ENCODE measurements at places on chromosomes 1 and 21.

DNA sequence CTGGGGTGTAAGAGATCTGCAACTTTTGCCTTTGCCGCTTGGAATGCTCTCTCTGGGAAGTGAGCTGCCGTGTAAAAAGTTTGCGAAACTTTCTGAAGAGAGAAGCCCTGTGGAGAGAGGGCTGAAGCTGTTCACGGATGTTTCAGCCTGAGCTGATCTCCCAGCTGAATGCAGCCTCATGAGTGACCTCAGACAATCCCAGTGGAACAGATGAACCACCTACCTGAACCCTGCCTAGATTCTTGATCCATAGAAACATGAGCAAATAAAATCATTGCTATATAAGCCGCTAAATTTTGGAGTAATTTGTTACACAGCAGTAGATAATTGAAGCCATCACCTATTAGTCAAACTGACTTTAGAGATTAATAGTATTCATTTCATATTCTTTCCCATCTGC, 4.4 kb upstream of the ALG6 start:
- no peak for DNase-seq

DNA sequence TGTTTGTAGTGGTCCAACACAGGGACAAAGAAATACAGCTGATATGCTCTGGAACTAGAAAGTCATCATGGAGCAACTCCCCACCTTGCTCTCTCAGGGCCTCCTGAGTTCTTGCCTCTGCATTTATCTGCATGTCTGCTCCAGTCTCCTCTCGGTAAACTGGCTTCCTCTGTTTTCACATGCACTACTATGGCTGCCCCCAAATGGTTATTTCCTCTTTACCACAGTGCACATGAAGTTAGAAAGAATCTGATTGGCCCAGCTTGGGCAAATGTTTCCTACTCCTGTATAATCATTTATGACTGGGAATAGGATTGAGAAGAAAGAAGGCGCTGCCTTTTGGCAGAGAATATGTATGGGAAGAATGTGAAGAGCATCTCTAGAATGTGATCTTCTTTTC, 16.5 kb upstream of the PSMB2 start:
- no peak for DNase-seq

DNA sequence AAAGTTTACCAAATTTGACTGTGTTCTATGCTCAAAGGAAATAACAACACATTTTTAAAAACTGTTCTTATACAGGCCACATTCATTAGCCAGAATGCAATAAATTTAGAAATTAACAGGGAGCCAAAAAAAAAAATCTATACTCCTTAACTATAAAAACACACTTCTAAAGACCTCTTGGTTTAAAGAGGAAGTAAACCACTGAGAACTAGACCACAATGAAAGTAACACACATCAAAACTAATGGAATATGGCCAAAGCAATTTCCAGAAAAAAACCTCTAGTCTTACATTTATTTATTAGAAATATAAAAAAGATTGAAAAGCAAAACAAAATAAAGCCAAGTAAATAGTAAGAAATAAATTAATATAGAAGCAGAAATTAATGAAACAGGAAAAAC, 48.9 kb upstream of the GADD45A start:
- no peak for DNase-seq

DNA sequence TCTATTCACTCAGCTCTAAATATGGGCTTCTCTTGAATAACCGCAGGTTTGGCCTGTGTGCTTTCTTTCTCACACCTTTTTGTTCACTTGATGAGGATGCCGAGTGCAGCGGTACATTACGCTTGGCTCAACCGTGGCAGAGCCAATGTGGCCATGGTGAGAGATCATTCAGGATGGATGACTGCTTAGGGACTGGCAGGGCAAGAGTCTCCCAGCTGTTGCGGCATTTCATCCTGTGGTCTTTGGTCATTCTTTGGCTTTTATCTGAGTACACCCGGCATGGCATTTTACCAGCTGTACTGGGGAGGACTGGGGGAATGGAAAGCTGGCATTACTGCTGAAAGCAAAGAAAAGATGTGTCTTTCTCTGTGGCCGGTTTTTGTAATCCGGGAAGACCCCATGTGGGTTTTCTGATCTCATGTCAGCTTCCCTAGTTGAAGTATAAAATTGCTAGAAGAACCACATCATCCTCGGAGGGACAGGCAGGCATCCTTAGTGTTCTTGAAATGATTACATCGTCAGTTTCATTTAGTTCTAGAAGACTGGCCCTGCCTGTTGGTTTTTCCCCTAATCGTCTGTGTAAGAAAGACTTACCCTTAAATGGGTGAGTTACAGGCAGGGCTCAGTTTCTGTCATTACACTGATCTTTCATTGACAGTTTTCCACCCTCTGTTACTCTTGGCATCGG, 15.1 kb downstream of the PCP4 start:
- DNase-seq, result no peak

- DNase-seq, result peak; percentile 91
Observed at GRCh38 chr1:243287652-243288051, 31.8 kb downstream of the SDCCAG8 start.
